Fibroblast of mammary gland (primary cell): ENCODE measurements at places on chromosomes 12 and 14.

DNA sequence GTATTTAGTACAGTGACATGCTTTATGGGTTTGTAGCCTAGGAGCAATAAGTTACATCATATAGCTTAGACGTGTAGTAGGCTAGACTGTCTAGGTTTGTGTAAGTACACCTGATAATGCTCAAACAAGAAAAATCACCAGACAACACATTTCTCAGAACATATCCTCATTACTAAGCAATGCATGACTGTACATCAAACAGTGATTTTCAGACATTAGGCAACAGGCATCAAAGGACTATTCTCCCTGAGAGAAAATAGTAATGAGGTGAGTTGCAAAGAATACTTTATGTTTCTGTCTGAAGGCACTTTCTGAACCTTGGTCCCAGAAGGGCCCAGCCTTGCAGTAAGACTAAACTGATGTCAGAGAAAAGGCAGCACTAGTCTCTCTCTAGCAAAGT is 48.4 kb upstream of the SYT10 start:
- DNase-seq, result no peak

GRCh38 chr12:65603438-65604351 is 220.6 kb upstream of the HMGA2 start:
- DNase-seq, result peak; percentile 94

DNA sequence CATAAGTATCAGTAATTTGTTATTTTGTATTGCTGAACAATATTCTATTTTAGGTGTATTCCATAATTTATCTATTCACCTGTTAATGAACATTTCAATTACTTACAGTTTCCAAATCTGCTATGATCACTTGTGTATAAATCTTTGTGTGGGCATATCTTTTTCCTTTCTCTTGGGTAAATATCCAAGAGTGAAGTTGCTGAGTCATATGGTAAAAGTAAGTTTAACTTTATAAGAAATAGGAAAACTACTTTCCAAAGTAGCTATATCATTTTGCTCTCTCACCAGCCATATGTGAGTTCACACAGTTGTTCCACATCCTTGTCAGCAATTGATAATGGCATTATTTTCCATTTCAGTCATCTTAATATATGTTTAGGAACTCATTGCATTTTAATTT is 66.6 kb upstream of the KITLG start:
- DNase-seq, result no peak

GRCh38 chr12:115062741-115063140 is 378.8 kb upstream of the TBX3 start:
- DNase-seq, result no peak

- DNase-seq, result peak; percentile 56
These were observed 24.1 kb upstream of the UBC start for GRCh38 chr12:124938587-124938986.

- no peak for DNase-seq
These were observed 109.0 kb downstream of the PLEKHA5 start for GRCh38 chr12:19238540-19238939.

DNA sequence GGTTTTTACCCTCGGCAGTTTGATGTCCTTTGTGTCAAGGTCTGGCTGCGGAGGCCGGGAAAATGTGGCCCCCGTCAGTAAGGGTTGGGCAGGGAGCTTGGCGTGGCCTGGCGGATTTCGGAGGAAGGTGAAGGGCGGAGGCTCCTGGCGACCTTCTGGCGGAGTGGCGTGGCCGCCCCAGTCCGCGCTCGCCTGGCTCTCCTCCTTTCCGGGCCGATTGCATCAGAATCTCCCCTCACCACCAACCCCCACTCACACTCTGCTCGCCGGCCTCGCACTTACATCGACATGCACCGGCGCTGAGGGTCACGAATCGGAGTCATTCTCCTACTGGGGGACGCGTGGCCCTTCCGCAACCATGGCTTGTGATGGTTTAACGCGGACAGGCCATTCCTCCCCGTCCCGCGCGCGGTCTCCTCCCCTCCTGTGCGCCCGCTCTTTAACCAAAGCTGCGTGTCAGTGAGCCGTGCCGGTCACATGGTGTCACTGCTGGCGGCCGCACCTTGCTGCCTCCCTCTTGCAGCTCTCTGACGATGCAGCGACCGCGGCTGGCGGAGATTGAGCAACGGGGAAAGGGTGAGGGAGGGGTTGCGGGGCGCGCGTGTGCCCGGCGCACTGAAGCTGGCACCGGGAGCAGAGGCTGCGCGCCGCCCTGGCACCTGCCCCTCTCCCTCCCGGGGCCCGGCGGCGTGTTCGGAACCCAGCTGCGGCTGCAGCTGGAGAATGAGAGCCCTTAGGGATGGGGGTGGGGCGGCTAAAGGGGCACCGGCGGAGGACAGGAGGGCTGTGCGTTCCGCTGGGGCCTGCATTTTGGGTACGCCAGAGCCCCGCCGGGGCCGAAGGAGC is at the start of gene SLC38A1:
SLC38A1 (minus strand) TSS at position 461 of the 846 bp plus-strand sequence. CDS start 29,243 bp downstream, outside the sequence.
- DNase-seq, result peak; percentile 61

DNA sequence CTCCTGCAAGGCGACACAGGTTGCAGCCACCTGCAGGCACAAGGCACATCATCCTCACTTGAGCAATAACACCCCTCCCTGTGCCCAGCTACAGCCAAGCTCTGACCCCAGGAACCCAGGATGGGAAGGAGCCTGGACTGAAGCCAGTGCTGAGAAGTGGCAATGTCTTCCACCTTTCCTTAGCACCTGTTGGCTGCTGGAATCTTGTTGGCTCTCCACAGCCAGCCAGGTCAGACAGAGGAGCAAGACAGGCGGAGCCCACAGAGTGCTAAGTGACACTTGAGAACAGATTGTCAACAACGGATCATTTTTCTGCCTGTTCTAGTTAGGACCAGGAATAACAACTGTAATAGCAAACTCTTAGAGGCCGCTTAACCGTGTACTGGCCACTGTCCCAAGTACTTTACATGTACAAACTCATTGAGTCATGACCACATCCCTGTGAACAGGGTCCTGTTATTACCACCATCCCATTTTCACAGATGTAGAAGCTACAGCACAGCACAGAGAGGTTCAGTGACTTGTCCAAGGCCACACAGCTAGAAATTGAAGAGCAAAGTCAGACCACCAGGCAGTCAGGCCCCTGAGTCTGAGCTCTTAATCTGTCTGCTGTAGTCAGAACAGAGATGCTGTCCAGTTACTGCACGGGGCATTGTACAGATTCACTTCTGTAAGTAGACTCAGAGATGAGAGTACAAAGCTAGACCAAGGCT is 45.6 kb downstream of the RNFT2 start:
- no peak for DNase-seq

DNA sequence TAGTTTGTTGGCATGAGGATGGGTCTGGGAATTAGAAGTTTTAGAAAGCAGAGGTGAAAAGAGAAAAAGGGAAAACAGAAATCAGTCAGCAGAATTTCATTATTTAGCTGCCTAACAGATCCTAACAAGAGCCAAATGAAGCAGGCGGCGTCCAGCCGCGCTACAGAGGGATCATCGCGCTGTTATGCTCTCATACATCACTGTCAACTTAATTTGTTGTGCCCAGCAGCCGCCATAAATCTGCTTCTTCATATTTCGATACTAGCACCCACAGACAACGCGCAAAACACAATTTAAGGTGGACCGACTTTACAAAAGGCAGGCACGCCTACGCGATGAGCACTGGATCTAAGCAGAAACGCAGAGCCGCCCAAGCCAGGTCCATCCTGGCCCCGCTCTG is 66.7 kb downstream of the SETD3 start:
- no peak for DNase-seq

GRCh38 chr14:23538785-23539184 is 12.8 kb downstream of the ZFHX2 start:
- peak; percentile 31 for DNase-seq

GRCh38 chr12:125329239-125330102 is 264.2 kb downstream of the AACS start:
- no peak for DNase-seq

DNA sequence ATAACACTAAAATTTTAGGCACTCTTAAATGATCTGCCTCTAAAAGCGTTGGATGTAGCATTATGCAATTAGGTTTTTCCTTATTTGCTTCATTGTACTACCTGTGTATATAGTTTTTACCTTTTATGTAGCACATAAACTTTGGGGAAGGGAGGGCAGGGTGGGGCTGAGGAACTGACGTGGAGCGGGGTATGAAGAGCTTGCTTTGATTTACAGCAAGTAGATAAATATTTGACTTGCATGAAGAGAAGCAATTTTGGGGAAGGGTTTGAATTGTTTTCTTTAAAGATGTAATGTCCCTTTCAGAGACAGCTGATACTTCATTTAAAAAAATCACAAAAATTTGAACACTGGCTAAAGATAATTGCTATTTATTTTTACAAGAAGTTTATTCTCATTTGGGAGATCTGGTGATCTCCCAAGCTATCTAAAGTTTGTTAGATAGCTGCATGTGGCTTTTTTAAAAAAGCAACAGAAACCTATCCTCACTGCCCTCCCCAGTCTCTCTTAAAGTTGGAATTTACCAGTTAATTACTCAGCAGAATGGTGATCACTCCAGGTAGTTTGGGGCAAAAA is 4.1 kb downstream of the CDKN1B start:
- no peak for DNase-seq

DNA sequence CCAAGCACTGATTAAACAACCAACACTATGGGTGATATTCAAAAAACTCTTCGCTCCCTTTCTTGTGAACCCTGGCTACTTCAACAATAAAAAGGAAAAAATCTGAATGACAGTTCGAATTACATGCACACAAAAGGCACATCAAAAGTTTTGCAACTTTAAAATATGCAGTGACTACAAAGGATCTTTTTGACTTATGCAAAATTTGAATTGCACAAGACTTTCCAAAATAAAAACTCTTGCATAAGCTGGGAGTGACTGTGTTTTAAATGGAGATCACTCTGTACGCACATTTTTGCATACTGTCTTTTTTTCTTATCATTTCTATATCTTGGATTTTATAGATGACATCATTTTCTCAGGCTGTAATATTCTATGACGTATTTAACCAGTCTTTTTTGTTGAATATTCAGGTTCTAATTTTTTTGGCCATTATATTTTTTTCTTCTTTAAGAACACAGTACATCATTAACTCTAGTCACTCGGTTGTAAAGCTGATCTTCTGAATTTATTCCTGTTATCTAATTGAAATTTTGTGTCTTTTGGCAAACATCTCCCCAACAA is 667.6 kb upstream of the TBX3 start:
- DNase-seq, result peak; percentile 81

DNA sequence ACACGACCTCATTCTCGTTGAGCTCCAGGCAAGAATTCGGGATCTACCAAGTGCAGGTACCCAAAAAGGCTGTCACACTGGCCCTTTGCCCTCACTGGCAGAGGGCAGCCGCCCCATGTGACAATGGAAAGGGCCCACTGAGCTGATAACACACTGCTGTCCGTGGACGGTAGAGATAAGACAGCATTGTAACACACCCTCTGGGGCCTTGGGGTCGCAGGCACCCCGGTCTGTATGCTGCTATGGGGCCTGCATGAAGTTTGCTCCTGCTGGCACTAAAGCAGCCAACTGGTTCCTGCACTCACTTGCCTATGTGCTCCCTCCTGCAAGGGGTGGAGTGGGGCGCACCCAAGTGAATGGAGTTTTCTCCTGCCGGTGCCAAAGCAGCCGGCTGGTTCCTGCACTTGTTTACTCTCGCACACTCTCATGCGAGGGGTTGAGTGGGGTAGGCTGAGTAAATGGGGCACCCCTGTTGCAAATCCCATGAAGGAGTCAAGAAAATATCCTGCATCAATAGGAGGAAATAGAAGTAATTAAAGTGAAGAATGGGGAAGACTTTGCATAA is 477.9 kb downstream of the ATP23 start:
- DNase-seq, result no peak

DNA sequence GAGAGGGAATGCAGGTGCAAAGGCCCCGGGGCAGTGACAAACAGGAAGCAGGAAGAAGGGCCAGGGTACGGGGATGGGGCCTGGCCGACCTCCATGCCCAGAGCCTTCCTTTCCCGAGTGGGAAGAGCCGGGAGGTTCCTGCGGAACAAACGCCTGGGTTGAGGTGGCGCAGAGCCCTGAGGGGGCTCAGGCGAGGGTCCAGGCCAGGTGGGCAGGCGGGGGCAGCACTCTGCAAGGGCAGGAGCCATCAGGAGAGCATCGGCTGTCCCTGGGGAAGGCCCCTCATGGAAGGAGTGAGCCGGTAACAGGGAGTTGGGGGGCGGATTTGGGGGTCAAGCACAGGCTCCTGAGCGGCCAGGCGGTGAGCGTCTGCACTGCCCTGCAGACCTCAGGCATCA is 18.1 kb upstream of the FBRSL1 start:
- DNase-seq, result no peak

- no peak for DNase-seq
These were observed 568.7 kb downstream of the RPS29 start for GRCh38 chr14:49017447-49017846.

DNA sequence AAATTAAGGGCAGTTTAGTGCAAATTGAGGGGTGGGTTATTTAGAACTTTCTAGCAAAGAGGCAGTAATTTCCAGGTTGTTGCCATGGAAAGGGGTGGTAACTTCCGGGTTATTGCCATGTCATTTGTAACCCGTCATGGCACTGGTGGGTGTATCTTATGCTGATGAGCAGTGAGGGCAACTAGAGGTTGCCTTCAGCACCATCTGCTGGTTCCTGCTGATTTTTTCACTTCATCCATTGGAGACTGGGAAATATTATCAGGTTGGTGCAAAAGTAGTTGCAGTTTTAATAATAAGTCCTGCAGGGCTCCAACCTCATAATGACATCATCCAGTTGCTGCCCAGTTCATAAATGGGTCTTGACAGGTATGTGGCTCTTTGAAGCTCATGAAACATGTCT is 24.4 kb upstream of the SERPINA4 start:
- peak; percentile 20 for DNase-seq

GRCh38 chr14:95313190-95313589 is 6.5 kb downstream of the CLMN start:
- no peak for DNase-seq

GRCh38 chr12:49882851-49883464 is 20.7 kb downstream of the FAIM2 start:
- no peak for DNase-seq

DNA sequence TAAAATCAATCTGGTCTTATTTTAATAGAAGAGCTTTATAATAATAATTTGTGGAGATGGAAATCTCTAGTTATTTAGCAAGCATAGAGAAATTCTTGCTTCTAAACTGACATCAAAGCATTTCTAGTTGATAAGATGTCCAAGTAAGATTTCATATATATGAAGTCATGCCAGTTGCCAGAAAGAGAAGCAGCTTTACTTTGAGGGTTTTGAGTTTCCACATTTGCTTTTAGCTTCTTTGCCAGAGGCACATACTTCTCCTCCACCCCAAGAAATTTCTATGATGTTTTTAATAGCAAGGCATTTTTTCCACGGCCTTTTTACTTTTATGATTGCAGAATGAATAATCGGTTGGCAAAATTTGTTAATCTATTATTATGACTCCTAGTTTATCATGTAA is 24.2 kb upstream of the YAF2 start:
- no peak for DNase-seq
